ENCODE measurements at places on chromosomes 3 and 15.

- no peak for DNase-seq
Observed at GRCh38 chr15:90402223-90402622, 14.2 kb downstream of the IQGAP1 start.

DNA sequence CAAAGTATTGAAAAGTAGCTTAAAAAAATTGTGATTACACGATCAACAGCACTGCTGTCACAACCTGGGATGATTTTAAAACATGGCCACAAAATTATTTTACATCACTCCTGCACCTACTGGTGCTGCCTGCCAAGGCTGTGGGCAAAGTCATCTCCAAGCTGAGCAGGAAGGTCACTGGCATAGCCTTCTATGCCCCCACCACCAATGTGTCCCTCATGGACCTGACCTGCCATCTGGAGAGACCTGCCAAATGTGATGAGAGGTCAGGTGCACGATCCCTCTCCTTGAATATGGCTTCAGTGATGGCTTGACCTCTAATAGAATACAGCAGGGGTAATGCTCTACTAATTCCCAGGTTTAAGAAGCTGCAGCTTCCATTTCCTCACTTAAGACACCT is 57.8 kb downstream of the PIK3CB start:
- DNase-seq = no peak

GRCh38 chr3:57911593-57911992 is 96.6 kb upstream of the FLNB start:
- no peak for DNase-seq

GRCh38 chr3:33892655-33893054 is 94.2 kb downstream of the PDCD6IP start:
- DNase-seq = no peak

Measured in WERI-Rb-1 (cell line).